ENCODE measurements at places on chromosomes 16 and 17.

DNA sequence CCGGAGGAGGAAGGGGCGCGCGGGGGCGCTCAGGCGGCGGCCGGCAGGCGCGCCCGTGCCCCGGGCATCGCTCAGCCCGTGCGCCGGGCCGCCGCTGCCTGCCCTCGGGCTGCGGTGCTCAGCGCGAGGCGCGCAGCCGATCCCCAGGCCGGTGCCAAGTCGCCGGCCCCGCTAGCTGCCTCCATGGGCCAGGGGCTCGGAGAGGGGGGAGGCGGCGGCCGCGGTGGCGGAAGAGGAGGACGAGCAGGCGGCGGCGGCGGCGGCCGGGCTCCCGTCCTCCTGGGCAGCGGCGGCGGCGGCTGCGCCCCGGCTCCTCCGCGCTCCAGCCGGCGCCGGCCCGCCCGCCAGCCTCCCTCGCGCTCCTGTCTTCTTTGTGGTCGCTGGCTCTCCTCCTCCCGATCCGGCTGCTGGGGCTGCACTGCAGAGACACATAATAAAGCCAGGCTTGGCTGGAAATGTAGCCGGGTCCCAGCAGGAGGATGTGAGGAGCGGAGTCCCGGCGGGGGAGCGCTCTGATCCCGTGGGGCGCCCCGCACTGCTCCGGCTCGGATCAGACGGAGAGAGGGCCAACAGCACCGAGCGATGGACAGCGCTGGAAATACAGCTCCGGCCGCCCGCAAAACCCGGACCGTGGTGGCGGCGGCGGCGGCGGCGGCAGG lies 889 bp upstream of the ZNF423 start:
- DNase-seq: no peak

- no peak for DNase-seq
Measured at GRCh38 chr17:51128076-51128475, 7.4 kb upstream of the SPAG9 start.

DNA sequence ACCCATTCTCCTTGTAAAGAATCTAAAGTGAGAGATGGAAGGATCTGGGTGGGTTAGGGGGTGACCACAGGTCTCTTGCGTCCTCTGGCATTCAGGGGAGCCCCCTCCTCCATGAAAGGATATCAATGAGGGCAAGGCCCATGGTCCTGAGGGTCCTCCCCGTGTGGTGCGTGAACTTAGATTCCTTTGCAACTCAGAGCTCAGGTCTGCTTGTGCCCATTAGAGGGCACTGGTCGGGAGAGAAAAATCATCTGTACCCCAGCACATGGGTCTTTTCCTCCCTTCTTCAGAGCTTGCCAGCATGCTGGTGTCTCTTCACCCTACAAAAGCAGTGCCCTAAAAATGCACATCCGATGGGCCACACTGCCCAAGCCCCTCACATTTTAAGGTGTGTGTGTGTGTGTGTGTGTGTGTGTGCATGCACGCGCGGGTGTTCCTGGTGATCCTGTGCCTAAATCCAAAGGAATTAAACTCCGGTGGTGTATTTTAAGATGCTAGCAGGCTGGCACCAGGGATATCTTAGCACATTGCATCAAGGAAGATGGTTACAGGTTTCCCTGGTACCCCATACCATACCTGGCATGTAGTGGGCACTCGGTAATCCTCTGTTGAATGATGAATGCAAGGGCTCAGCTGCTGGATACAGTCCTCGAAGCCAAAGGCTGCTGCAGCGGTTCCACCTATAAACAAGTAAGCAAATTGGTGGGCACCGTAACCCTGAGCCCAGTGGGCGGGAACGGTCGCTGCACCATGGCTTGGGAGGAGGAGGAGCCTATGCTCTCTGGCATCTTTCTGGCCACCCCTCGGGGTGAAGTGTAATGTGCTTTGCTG lies 4.7 kb downstream of the C1QTNF1 start:
- DNase-seq: no peak

DNA sequence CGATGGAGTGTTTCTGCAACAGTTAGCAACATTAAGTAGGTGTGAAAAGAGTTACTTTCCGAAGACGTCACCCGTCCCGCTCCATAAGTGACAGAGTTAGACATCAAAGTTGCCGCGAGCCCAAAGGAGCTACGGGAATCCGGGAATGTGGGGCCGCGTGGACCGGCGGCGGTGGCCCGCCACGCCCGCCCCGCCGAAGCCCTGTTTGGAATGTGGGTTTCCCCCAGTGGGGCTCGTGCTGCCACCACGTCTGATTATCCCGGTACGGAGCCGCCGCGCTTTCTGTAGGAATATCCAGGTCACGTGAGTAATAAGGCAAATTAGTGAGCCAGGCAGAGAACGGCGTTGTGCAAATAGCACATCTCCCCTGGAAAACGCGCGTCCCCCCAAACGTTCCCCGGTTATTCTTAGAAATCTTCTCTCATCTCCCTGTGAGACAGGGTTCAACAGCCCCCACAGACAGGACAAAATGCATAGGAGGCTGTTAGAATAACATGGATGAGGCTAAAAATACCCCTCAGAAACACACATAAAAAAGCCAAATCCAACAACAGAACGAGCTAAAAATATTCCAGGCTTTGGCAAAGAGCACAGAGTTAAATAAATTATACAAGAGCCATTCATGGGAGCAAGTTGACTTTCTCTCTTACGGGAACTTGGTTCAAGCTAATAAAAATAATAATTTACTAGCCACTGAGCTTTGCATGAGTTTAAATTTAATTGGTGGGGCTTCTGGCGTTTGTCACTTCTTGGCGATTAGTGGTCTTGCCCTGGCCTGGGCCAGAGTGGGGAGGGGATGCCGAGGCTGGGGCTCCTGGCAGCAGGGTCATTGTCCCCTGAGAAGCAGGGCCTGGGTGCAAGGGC lies 8.6 kb downstream of the BAHCC1 start:
- no peak for DNase-seq

DNA sequence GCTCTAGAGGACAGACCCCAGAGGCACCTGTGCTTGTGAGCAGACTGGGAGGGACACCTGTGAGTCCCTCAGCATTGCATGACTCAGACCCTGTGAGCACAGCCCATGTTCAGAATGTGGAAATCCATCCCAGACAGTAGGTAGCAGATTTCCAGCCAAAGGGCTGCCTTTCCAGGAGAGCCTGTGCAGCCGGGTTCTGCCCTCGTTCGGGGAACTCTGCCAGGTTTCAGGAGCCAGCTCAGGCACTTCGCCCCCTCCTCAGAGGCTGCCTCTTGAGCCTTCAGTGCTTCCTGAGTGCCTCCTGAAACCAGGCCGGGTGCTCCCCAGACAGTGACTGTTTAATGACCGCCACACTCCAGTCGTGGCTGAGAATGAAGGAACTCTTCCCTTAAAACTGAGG lies 23.3 kb upstream of the SDR42E2 start:
- peak; percentile 5 for DNase-seq

GRCh38 chr16:79962962-79963361 lies 362.4 kb upstream of the MAF start:
- DNase-seq: no peak

DNA sequence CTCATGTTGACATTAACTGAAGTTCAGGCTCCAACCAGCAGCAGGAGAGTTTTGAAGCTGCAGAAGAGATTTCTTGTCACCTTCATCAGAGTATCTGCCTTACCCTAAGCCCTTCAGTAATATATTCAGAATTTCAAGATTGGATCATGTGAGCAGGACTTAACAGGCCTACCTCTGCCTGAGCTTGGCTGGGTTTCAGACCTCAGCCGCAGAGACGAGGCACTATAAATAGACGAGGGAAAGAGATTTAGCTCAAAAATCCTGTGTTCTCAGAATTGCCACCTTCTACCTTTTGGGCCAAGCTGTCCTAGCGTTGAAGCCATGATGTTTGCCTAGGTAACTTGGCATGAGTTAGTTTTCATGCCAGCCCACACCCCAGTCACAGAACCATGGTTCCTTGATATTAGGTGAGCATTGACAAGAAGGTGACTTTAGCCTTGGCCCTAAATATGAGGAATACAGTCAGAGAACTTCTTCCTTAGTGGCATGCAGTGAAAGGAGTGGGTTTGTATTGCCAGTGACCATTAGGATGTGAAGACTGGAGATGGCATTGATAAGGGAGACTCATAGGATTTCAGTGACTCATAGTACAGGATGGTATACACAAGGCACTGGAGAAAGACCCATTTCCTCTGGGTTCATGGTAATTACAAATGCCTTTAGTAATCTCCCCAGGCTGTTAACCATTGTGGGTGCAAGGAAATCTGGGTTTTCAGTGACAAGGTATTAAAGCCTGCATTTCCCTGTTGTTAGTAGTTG lies 224.3 kb downstream of the MSI2 start:
- DNase-seq: peak; percentile 56

GRCh38 chr16:87361916-87362619 lies 21.5 kb downstream of the FBXO31 start:
- DNase-seq: no peak

DNA sequence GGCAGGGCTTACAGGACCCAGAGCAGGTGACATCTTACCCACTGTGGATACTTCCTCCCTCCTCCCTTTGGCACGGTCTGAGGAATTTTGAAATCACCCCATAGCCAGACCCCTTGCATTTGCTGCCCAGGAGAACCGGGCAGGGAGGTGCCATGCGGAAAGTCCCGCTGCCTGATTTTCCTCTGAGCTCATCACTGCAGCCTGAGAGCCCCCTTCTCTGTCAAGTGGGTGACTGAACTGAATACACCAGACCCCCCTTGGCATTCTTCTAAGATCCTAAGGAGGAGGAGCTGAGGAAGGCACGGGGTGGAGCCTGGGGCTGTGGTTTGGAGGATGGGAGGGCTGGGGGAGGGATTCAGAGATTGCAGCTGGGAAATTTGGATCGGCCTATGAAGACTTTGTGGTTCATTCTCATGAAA lies 173.4 kb downstream of the RAB11FIP4 start:
- no peak for DNase-seq

Measured in epithelial cell of prostate (primary cell).